Occipital lobe (tissue), 3 donors: ENCODE measurements at places on chromosomes 12 and 14.

DNA sequence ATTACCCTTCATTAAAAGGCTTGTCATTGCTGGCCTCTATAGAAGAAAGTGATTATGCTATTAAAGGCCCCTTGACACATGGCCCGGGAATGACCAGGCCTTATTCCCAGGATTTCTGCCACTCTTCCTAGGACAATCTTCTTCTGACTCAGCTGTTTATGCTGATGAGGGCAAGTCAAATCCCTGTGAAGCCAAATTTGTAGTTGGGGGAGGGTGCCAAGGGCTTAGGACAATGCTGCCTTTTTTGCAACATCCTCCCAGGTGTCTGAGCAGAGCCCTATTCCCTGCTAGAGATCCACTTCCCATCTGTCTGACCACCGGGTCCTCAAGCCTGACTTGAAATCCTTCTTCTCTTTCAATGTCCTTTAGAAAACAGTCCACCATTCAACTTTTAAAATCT is 230.7 kb upstream of the SRRM4 start:
- DNase-seq: no peak

DNA sequence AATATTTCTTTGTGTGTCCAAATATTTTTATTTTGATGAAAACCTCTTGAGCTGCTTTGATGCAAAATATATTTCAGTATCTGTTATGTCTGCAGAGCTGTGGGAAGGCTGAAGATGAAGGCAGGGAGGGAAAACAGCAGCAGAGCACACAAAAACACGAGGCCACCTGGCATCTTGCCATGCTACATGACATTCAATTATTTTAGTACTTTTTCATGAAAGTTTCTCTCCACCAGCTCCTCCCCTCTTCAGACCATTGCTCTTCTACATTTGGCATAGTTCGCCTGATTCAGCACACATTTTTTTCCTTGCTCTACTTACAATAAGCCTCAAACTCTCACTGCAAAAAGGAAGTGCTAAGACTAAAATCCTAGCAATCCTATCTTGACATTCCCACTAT is 4.6 kb upstream of the ALX1 start:
- DNase-seq: no peak

- DNase-seq: no peak
Observed at GRCh38 chr12:6313326-6313940, 3.0 kb downstream of the PLEKHG6 start.

DNA sequence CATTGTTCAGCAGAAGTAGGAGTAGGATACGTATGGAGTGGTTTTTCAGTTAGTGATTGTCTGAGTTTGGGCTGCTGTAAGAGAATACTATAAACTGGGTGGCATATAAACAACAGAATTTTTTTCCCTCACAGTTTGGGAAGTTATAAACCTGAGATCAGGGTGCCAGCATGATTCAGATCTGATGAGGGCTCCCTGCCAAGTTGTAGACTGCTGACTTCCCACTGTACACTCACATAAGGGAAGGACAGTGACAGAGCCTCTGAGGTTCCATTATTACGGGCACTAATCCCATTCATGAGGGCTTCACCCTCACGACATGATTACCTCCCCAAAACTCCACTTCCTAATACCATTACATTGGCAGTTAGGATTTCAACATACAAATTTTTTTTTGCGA is 50.7 kb downstream of the ACSM4 start:
- DNase-seq: no peak

DNA sequence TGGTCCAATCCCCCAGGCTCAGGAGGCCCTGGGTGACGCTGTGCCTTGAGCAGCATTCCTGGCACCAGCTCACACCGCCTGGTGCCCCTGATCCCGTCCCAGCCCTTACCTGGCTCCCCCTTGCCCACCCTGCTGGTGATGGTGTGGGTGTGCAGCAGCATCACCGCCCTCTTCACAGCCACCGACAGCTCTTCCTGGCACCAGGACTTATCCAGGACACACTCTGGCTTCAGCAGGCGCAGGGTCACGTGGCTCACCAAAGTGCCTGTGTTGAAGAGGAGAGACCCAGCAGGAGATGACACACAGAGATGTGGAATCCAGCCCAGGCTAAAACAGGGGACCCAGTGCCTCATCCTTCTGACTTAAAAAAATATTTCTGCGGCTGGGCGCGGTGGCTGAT is 36.2 kb downstream of the GCN1 start:
- no peak for DNase-seq

DNA sequence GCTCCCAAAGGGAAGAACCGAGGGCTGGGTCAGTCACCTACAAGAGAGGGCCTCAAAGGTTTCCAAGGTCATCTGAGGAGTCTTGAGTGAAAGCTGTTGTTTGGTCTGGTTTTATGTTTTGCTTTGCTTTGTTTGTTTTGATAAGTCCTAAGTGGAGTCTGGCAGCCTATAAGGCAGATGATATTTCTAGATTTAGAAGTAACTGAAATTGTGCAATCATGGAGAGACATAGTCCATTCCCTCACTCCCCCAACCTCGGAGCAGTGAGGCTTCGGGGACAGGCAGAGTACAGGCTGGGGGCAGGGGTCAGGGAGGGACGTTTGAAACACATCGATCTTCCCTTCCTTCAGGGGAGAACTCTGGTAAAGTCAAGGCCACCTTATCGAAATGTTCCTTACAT is 42.3 kb downstream of the TTC9 start:
- no peak for DNase-seq

- DNase-seq: no peak
Observed at GRCh38 chr12:124504273-124505000, 63.0 kb downstream of the NCOR2 start.

- DNase-seq: no peak
Observed at GRCh38 chr14:35362911-35363374, 41.6 kb downstream of the NFKBIA start.

DNA sequence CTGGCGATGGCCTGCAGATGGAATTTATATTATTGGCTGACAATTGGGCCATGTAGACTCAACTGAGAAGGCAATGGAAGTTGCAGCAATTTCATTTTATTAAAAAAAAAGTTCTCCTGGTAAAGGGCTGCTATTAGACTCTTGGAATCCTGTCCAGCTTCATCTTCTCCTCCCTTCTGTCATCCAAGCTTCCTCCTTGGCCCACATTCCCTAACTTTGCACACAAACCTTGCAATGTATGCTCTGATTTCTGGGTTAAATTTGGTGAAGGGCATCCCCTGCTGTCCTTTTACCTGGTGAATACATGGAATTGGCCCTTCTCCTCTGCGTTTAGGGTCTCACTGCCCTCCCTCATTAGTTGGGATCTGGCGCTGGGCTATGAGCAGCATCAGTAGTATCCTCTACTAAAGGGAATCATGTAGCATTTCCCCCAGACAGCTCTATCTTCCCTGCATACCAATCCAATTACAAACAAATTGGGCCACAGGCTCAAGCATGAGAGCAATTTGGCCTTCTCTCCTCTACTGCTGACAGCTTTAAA is 336.9 kb downstream of the BMP4 start:
- no peak for DNase-seq

DNA sequence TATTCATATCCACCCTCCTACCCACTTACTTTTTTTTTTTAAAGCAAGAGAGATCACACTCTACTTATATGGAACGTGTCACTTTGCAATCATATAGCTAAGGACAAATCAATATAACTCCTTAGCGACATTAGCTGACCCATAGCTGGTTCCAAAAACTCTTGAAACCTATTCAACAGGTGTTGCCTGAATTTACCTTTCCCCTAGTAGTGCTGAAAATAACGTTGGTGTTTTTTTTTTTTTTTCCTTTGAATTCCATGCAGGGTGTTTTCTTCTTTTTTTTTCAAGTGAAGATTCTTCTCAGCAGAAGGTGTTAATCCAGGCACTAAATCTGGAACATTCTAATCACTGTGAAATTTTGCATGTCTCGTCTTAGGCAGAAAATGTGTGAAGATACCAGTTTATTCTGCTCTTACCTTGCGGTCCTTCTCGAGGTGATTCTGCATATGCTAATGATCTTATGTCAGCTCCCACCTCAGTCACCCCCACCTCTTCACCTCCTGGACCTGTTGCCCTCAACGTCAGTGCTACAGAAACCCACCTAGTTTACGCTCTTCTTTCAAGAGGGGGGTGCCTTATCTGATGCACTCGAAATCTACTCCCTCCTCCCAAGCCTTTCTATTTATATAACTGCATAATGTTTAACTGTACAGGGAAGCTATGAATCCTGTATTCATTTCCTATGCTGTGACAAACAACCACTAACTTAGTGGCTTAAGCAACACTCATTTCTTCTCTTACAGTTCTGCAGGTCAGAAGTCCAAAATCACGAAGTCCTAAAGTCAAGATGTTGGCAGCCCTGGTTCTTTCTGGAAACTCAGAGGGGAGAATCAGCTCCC is 7.1 kb upstream of the VPS37B start:
- no peak for DNase-seq

GRCh38 chr12:121964813-121965643 is 46.6 kb downstream of the CFAP251 start:
- no peak for DNase-seq

DNA sequence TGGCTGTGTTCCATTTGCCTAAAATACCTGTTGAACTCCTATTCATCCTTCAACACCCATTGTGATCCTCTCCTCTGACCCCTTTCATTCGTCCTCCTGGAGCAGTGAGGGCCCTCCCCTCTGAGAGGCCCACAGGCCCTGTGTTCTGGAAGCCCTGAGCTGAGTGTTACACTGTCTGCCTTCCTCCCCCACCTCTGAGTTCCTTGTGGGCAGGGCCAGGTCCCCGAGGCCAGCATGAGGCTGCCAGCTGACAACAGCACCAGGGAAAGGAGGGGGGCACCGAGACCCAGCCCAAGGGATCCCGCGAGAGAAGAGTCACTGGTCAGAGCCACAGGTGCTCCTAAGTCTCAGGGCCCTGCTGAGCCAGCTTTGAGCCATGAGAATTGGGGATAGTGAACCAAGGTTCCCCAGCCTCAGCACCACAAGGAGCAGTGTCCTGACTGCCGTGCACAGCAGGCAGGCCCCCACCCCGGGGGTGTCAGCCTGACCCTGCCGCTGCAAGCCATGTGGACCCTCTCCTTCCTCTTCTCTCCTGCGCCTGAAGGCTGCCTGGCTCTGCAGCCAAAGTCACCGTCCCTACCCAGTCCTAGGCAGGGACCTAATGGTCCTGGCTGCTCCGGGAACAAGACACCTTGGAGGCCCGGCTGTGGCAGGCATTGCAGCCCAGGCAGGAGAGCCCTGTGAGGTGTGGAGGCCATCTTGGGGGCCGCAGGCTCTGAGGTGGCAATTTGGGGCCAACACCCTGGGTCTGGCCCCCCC is 52.5 kb downstream of the BEGAIN start:
- no peak for DNase-seq

GRCh38 chr12:113876160-113876559 is 90.0 kb downstream of the RBM19 start:
- no peak for DNase-seq

GRCh38 chr12:29025937-29026336 is 123.1 kb upstream of the FAR2 start:
- DNase-seq: no peak

- DNase-seq: no peak
Observed at GRCh38 chr12:89701606-89702206, 6.9 kb downstream of the ATP2B1 start.

- peak; percentile 51 for DNase-seq
Observed at GRCh38 chr14:35046751-35047536, 872 bp downstream of the FAM177A1 start.

DNA sequence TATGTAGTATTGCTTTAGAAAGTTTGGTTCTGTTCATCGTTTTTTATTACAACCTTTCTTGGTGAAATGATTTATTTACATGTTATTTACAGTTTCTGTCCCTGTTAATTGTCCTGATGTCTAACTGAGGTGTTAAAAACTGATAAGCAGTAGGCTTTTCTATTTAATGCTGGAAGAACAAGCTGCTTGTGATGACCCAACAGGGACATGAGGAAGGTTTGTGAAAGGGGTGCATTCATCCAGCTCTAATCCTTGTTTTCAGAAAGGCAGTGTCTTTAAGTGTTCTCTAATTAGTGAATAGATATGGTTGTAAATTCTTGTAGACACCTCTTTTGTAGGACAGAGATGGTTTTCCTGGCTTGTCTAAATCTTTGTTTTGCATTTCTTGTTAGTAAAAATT is 191.4 kb downstream of the FOXA1 start:
- DNase-seq: no peak

GRCh38 chr14:74221741-74222140 is 17.5 kb upstream of the VSX2 start:
- no peak for DNase-seq

- no peak for DNase-seq
Observed at GRCh38 chr12:55715169-55715764, 579 bp upstream of the BLOC1S1 start.

DNA sequence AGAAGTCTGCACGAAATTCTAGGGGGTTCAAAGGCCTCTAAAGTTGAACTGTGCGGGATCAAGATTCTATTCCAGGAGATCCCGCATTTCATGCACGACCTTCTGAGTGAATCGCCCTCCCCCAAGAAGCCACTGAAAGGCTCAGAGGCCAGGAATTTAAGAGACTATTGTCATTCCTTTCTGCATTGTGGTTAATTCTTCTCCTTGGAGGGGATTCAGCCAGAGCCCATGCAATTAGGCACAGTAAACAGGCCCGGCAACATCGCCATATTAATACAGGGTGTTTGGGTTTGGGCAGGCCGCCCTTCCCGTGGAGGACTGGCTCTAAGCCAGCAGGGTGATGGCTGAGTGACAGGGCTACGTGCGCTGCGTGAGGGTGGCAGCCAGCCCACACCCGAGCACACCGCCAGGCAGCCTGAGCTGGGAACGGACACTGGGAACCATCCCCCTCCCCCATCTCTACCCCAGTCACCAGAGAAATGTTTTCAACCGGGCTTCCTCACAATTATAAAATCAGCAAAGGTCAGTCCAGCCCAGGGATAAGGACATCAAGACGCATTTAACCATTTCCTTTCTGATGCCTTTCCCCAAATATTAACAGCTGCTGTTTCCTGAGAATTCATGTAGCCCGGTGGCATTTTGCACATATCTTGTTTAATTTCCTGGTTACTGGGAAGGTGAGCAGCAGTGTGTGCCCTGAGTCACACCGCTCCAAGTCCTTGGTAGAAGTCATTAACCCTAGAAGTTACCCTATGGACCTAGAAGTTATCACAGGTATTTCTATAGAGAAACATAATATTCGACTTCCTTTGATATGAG is 12.5 kb downstream of the EGLN3 start:
- no peak for DNase-seq

- no peak for DNase-seq
Observed at GRCh38 chr14:63322472-63322871, 3.7 kb upstream of the GPHB5 start.
